ENCODE measurements at places on chromosomes 2 and 18.

GRCh38 chr2:137165968-137166367 lies 400.6 kb downstream of the THSD7B start:
- no peak for DNase-seq

DNA sequence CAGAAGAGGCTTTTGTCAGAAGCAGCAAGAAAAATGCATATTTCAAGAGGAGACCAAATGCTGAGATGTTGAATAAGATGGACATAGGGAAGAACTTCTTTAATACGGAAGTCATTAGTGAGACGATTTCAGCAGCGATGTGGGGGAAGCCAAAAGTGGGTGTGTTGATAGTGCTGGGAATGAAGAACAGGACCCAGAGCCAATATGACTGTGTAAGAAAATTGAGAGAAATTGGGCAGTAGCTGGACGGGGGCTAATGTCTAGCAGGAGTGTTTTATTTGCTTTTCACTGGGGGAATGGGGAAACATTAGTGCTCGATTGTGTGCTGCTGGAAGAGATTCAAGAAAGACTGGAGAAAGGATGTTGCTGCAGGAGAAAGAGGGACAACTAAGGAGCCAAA lies 788.7 kb upstream of the KLHL29 start:
- no peak for DNase-seq

GRCh38 chr2:32425719-32426141 lies 68.9 kb downstream of the BIRC6 start:
- no peak for DNase-seq

DNA sequence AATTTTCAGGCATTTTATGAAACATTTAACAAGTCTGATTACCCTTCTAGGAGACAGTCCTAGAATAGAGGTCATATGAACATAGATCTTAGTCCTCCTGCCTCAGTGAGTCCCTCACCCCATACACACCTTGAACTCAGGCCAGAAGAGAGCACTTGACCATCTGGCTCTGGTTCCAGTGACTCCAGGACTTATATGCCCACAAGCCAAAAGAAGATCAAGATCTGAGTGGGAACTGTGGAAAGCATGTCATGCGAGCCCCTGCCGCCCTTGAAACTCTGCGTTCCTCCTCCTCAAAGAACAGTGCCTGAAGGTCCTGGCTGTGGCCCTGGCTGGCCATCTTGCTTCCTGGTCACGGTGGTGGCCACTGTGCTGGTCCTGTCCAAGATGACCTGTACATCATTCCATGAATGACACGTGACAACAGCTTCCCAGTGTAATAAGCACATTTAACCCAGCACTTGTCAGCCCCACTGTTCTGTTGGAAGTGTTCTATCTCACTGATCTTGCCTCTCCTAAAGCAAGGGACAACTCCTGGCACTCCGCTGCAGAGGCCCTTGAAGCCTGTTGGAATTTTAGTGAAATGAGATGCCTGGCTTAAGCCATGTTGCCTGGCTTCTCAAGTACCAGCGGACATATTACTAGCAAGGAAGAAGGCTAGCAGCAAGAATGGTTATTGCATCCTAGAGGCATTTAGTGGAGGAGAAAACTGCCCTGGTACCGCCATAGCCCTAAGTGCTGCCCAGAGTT lies 17.6 kb downstream of the TTC32 start:
- no peak for DNase-seq

- DNase-seq, result no peak
These were observed 394.5 kb upstream of the HNRNPA3 start for GRCh38 chr2:176818076-176818475.
